ENCODE measurements at places on chromosomes 3 and 15.

DNA sequence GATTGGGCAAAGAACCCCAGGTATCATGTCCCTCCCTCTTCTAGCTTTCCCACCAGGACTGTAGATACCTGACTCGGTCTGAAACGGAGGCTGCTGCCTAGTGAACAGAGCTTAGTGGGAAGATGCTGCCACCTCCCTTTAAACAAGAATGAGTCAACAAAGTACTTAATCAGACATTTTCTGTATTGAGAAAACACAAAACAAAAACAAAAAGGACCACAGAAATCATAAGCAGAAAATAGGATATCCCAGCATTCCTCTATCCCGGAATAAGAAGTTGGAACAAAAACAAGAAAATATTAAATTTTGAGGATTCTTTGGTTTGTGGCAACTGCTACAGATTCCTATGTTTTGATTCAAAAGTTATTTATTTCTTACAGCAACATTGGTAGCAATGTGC is 51.7 kb upstream of the COL8A1 start:
- DNase-seq: no peak

DNA sequence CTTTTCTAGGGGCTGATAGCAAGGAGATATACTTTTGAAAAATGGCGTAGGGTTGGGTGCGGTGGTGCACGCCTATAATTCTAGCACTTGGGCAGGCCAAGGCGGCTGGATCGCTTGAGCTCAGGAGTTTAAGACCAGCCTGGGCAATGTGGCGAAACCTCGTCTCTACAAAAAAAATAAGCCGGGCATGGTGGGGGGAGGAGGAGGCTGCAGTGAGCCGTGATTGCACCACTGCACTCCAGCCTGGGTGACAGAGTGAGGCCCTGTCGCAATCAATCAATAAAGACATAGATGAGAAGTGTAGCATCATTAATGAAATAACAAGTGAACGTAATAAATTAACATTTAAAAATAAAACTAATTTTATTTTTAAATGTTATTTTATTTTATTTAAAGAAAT is 134.6 kb downstream of the SLCO3A1 start:
- DNase-seq: no peak

- DNase-seq: no peak
Measured at GRCh38 chr3:126479642-126480041, 4.0 kb upstream of the ZXDC start.

- DNase-seq: no peak
Measured at GRCh38 chr3:196504556-196504955, 988 bp upstream of the RNF168 start.

DNA sequence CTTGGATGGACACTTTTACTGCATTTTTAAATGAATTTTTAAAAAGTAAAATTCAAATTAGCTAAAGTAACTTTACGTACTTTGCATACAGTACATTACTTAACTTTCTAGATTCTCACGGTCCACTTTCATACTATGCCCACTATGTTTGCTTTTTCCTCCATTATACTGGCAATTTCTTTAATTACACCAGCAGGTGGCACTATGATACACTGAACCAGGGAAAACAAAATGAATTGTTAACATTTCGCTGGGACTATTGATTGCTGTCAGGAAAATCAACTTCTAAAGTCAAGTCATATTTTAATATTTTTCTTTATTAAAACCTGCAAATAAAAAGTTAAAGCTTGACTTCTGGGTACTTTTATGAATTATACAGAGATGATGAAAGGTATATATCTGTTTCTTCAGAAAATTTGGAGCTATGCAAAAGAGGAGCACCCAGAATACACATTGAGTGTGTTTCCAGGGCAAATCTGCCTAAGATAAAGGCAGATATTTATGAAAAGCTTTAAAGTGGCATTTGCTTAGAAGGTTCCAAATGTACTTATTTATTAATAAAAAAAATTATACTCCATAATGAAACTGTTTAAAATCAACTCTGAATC is 21.8 kb upstream of the POU1F1 start:
- DNase-seq: no peak

DNA sequence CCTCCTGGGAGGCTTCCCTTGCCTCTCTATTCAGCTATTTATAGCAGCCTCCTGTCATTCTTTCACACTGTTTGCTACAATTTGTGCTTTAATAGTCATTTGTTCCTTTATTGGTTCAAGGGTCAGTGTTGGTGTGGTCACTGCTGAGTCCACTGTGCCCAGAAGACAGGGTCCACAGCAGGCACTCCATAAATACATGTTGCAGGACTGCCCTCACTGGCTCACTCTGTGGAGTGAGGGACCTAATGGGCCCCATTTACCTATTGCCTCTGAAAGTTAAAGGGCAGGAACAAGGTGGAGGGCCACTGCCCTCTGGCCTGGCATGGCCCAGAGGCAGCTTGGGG is 16.8 kb downstream of the MST1R start:
- no peak for DNase-seq

DNA sequence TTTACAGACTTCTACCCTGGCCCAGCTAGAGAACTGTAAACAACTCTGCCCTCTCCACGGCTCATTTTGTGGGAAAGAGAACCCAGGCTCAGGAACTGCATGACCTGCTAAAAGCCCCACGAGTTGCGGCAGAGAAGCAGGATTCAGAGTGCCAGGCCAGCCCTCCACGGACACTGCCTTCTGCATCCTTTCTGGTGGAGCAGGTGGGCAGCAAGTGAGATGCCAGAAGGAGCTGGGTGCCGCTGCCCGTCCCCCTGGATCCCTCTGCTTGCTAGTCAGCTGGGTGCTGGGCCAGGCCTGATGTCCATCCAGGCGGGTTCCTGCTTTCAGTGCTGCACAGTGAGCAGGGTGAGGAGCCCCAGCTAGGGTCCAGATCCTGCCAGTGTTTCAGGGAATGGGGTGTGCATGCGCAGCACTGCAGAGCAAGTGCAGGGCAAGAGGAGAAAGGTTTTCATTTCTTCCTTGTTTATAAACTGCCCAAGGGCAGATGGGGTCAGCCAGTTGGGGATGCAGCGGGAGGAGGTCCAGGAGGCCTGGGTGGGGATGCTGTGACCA is 5.2 kb upstream of the RAB43 start:
- DNase-seq: no peak

DNA sequence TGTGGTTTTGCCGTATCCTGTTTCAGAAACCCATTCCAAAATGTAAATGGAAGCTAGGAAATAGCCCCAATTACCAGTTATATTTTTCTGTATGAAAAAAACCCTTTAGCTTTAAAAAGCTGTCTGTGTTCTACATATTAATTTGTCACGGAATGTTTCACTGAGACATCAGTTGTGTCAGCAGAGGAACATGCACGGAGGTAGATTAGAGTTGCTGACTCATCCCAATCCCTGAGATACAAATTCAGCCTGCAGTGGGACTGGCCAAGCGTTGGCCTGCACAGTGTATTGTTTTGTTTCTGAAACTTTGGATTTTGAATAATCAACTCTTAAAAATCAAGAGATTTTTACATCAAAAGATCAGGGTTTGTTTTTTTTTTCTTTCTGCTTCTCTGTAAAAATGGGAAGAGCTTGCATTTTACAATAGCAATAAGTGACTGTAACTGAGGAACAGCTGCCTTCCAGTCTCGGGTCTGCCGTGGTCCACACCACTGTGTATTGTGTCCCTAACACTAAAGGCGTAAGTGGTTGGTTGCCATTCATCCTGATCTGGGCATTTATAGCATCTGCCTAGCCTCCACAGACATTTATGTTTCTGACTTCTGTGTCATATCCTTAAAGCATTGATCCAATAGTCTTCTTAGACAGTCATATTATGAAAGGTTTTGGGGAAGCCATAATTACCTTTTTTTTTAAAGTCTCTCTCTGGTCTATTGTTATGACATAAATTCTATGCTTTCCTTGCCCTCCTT is 218.1 kb downstream of the ADAMTSL3 start:
- DNase-seq: no peak
